ENCODE measurements at places on chromosomes 16 and 17. TPM values are rescaled to one million over a fixed set of nuclear protein-coding genes. Genes with fewer than 3 reads are reported as not detected.

GRCh38 chr16:8677481-8677880 is 3.1 kb downstream of the ABAT start:
- no peak for DNase-seq

The SLC7A5 gene
- polyA plus RNA-seq: 20.7 TPM

DNA sequence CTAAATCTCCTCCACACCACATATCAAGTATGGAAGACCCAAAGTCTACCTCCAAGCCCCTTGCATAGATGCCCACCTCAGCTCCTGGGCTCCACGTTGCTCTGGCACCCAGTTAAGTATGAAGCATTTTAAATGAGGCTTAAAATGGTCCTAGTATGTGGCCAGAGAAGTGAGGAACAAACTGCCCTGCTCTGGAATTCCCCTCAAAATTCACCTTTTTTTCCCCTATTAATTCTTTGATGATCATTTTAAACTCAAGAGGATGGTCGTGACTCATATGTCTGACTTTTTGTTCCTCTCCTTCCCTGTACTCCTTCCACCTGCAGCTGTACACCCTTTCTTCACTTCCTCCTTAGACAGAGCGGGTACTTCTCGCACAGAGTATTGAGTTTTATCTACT is 234.5 kb upstream of the MYOCD start:
- no peak for DNase-seq

The TMC5 gene
- not detected for polyA plus RNA-seq

DNA sequence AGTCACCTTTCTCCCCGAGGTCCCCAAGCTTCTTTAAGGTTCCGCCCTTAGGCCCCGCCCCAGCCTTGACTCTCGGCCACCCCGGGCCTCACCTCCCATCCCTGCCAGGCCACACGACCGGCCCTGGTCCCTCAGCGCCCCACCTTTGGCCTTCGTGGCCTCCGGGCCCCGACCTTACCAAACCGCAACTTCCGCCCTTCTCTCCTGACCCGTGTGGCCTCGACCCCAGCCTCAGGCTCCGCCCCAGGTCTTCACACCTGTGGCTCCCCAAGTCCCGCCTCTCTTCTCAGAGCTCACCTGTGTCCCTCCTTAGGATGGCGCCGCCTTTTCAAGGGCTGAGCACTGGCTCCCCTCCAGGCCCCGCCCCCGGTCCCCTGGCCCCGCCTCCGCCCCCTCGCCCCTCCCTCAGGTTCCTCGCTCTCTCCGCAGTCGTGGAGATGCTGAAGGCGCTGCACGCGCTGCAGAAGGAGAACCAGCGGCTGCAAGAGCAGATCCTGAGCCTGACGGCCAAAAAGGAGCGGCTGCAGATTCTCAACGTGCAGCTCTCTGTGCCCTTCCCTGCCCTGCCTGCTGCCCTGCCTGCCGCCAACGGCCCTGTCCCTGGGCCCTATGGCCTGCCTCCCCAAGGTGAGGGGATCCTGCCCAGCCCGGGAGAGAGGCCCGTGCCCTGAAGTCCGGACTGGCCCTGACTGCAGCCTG is 10.0 kb upstream of the CISD3 start:
- no peak for DNase-seq

DNA sequence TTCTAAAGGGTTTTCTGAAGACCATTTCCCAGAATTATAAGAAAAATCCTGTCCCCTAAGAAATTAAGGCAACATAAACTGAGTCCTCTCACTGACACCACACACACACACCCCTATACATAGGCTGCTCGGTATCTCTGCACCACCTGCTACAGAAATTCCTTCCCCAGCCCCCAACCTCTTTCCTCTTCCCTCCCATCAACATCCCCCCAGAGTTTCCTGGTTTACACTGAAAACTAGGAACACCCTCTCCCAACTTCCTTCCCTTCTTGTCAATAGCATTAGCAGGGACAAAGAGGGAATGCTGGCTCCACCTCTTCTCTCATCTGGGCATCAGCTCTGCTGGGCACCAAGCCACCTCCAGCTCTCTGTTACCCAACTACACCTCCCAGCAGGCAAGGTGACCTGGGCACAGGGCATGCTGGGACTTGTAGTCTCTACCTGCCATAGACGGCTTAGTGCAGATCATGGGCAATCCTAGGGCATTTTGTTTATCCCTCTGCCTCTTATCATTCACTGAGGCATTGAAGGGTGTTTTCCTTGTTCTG is 15.7 kb downstream of the CAVIN1 start:
- peak; percentile 34 for DNase-seq

All from CD8-positive, alpha-beta memory T cell (primary cell).